ENCODE measurements at places on chromosomes 7 and 10.

- DNase-seq, result no peak
Observed at GRCh38 chr7:18474944-18475343, 20.6 kb upstream of the HDAC9 start.

- no peak for DNase-seq
Observed at GRCh38 chr10:124608093-124608721, 136.0 kb downstream of the FAM53B start.

DNA sequence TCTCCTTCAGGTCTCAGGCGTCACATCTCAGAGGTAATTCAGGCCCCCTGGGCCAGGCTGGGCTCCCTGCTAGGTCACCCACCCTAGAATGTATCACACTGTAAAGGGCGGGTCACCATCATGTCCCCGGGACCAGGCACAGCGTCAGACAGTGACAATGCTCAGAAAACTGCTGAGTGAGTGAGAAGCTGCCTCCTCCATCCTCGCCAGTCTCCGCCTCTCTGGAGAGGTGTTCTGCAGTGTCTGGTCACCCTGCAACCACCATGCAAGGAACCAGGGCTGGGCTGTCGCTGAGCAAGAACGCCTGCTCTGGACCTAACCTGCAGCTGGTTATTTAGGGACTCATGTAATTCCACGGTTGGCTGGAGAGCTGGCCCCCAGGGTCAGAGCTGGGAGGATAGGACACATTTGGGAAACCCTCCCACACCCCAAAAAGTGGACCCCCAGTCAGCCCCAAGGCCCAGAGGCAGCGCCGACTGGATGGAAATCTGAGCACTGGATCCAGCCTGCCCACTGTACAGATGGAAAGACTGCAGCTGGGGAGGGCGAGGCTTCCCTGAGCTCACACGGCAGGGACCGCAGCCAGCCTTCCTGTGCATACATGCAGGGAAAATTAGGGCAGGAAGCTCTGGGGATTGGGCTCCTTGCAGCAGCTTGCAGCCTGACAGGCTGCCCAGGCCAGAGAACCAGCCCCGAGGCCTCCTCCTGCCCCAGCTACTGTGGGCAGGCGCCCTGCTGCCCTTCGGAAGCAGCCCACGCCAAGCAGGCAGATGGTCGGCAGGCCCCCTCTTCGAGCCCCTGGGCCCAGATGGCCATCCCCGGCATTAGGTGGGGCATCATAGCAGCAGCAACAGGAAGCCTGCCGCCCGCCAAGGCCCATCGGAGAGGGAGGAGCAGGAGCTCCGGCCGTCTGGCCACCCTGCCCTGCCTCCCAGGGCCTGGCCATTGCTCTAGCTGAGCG is 105.4 kb upstream of the ZMIZ1 start:
- DNase-seq, result no peak

GRCh38 chr10:20075713-20076112 is 259.5 kb downstream of the PLXDC2 start:
- no peak for DNase-seq

DNA sequence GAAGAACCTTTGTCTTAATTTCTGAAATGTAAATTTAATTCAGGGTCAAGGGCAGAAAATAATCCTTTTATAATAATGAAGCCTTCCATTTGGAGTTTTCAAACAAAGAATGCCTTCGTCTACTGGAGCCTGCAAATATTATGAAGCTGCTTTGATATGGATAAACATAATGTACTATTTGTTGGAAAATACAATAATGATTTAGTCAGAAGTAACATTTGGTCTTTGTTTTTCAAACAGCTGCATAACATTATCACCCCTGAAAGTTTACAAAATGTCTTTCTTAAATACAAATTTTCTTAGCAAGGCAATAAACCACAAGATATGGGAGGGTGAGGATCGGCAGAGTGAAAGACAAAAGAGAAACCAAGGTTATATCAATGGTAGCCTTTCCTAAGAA is 41.5 kb downstream of the TMEM26 start:
- no peak for DNase-seq

- DNase-seq, result no peak
Observed at GRCh38 chr10:97224483-97225435, 39.0 kb upstream of the SLIT1 start.

- DNase-seq, result no peak
Observed at GRCh38 chr10:8069627-8070026, 15.1 kb downstream of the GATA3 start.

DNA sequence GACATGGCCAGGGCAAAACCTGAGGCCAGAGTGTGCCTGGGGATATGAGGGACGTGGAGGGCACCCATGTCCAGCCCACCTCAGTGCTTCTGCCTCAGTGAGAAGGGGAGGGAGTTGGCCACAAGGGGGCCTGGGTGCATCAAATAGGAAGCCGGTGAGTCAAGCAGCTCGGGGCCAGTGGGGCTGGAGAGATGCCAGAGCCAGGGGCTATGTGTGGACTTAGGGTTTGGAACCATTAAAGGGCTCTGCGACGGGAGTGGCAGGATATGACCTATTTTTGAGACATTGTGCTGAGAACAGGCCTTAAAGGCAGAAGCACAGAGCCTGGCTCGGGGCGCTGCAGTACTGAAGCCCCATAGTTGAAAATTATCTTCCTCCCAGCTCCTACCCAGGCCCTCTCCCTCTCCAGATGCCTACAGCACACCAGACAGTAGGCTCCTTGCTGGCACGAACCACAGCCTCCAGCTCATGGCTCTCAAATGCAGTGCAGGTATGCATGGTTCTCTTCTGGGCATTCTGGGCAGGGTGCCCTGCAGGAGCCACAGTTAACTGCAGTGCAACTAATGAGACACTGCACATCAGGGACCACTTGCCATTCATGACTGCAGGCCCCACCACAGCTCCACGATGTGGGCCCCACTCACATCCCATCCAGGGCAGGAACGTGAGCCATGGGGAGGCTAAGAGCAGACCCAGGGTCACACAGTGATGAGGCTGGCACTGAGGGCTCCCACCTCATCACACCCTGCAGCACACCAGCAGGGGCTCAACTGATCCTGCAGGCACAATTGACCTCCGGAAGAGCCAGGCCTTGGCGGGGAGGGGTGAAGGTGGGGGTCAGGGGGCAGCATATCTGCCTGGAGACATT is 7.2 kb upstream of the PGAM2 start:
- no peak for DNase-seq

DNA sequence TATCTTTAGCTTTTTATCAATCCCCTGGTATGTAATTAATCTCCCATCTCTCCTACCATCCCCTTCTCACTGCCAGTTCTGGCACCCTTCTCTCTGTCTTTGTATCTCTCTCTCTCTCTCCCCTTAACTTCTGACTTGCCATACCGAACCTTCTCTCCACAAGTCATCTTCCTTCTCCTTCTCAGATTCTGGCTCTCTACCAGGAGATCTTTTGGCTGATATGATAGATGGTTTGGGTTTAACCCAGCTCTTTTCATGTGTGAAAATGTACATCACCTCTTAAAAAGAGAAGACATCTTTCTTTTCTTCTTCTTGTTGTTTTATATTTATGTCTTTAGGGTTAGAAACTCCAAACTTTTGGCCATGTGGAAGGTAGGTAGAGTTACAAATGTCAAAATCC is 196.7 kb downstream of the HGF start:
- DNase-seq, result no peak

DNA sequence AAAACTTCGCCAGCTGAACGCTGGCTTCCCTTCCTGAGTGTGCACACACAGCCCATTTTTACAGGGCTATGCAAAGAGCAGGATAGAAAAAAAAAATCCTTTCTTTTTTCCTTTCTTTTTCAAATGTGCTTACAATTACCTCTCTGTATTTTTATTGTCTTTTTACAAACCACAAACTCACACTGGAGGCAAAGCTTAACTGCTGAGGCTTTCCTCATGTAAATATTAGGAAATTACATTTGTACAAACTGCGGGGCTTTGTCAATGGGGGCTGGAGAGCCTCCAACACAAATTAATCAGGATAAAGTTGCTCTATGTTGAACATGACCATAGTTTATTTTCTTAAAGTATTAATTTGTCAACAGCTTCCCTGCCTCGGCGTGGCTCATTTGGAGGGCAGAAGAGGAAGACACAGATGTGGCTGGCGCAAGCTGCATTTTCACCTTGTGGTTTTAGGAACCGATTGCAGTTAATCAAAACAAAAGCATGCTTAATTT is 411.7 kb upstream of the MKI67 start:
- DNase-seq, result no peak

- no peak for DNase-seq
Observed at GRCh38 chr10:130128062-130128781, 8.0 kb upstream of the GLRX3 start.

GRCh38 chr7:99625321-99625720 is 8.6 kb downstream of the ZSCAN25 start:
- DNase-seq, result no peak

GRCh38 chr10:37057261-37057660 is 68.1 kb upstream of the ANKRD30A start:
- no peak for DNase-seq

- no peak for DNase-seq
Observed at GRCh38 chr10:117262903-117263293, 22.0 kb downstream of the SLC18A2 start.

DNA sequence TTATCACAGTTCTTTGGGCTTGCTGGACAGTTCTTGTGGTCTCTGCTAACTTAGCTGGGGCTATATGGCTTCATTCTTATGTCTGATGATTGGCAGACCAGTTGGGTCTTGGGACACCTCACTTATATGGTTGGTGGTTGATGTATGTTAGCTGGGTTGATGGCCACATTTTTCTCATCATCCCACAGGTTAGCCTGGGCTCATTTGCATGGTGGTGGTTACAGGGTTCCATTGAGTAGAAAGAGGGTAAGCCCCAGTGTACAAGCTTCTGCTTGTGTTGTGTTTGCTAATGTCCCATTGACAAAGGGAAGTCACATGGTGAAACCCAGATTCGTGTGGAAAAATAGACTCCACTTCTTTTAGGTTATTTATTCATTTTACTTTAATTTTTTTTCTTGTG is 40.6 kb downstream of the TMEM60 start:
- no peak for DNase-seq

GRCh38 chr10:24209432-24209771 is 464 bp downstream of the KIAA1217 start:
- no peak for DNase-seq

- DNase-seq, result no peak
Observed at GRCh38 chr10:26556748-26557640, 118.9 kb downstream of the APBB1IP start.
